ENCODE measurements at places on chromosomes 2 and 18.

GRCh38 chr18:66210875-66211274, 393.0 kb downstream of the CDH19 start:
- no peak for DNase-seq

DNA sequence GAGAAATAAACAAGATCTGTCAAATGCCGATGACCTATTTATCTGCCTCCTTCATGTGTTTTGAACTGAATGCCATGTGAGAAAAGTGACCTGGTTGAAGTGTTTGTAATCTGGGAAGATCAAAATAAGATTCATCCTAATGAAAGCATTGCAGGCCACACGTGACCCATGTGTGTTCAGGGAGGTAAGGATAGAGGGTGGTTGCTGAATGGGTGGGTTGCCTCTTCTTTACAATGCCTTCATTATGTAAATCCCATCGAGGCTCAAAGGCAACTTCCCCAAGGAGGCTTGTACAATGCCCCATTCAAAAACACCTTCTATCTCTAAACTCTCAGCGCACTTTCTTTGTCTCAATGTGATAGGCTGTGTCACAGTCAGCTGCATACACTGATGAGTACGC, 273.1 kb downstream of the LRATD1 start:
- DNase-seq = no peak

- DNase-seq = no peak
Measured at GRCh38 chr2:105442056-105442455, 43.2 kb upstream of the FHL2 start.

DNA sequence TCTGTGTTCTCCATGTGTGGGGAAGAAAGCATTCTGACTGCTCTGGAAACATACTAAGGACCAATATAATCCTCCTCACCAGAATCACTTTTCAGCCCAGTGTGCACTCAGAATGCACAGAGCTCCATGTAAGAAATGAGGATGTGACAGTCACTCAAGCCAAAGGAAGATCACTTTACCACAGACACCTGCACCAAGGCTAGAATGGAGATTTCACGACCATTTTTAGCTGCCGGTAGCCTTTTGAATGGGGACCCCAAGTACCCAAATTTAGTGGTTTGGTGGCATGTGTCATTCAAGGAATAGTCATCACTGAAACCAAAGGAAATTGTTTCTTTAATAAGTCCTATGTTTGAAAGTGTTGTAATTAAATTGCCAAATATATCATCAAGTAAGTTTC, 613.2 kb upstream of the ACVR2A start:
- no peak for DNase-seq

GRCh38 chr2:199364153-199364552, 93.6 kb downstream of the SATB2 start:
- no peak for DNase-seq

DNA sequence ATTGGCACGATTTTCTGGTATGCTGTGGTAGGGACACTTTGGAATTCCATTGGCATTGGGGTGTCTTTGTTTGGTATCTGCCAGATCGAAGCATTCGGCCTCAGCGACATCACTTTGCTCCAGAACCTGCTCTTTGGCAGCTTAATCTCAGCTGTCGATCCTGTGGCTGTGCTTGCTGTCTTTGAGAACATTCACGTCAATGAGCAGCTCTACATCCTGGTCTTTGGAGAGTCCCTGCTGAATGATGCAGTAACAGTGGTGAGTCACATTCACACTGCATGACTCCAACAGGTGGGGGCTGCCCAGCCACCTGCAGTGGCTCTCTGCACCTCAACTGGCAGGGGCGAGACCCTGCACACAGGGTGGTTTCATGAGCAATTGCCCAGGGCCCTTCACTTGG, 38.4 kb downstream of the SLC9A2 start:
- DNase-seq = no peak

- DNase-seq = no peak
Measured at GRCh38 chr2:62410926-62411456, 95.0 kb downstream of the TMEM17 start.

- no peak for DNase-seq
Measured at GRCh38 chr2:237980087-237980486, 13.3 kb downstream of the UBE2F start.

DNA sequence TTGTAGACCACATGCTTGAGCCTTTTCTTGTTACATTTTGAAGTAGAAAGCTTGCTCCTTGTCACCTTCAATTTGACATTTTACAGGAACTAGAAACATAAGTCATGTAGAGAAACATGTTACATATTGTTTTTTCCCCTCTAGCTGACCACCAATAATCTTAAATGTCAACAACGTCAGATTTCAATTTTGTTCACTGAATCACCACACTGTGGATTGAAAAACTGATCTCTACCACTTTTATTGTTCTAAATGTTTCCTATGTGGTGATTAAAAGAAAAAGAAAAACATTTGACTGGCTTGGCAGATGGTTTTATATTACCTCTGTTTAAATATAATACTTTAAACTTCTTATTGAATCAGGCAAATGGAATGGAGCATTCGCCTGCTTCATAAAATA, 87.7 kb downstream of the DSEL start:
- DNase-seq = no peak

GRCh38 chr2:163768881-163769695, 33.3 kb upstream of the FIGN start:
- no peak for DNase-seq

DNA sequence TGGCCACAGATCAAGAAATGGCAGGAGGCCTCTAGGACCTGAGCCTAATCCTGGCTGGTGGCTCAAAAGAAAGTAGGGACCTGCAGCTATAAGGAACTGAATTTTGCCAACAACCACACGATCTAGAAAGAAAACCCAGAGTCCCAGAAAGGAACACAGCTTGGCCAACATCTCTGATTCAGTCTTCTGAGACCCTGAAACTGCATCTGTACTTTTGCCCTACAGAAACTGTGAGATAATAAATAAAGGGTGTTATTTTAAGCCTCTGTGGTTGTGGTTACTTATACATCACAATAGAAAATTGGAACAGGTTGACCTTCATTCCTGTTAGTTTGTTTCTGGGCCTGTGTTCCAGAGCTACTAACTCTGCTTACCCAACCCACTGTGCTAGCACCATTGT, 356.8 kb upstream of the ST6GAL2 start:
- DNase-seq = no peak

GRCh38 chr2:203453858-203454451, 81.1 kb downstream of the RAPH1 start:
- DNase-seq = peak; percentile 58

DNA sequence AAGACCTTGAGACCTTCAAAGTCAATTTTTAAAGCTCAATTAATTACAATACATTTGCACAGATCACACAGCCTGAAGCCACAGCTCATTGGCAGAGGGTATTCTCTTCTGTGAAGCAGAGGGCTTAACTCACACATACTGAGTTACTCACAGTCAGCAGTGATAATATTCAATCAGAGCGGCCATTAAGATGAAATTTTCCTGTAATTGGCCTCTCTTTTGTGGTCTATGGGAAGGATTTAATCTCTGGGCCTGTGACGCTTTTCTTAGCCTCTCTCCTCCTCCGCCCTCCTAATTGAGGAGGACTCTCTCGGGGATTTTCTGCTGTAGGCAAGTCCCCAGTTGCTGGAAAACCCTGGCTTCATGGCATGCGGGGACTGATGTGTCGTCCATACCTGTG, 12.3 kb upstream of the LDLRAD4 start:
- DNase-seq = no peak

- DNase-seq = no peak
Measured at GRCh38 chr2:16726147-16726546, 60.5 kb upstream of the CYRIA start.

DNA sequence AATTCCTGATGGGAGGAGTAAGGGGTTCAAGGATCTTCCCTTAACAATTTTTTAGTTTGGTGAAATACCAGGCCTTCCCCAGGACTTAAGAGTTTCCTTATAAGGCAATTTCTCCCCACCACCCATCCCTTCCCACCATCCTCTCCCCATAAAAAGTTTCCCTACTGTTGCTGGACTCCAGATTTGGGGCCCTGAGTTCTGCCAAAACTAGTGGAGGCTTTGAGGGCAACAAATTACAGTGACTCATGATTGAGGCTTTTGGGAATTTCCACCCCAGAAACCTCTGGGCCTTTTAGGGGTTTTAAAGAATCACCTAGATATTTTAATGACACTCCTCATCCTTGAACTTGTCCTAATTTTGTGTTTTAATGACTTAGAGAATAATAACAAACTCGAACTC, 14.3 kb upstream of the EN1 start:
- no peak for DNase-seq

DNA sequence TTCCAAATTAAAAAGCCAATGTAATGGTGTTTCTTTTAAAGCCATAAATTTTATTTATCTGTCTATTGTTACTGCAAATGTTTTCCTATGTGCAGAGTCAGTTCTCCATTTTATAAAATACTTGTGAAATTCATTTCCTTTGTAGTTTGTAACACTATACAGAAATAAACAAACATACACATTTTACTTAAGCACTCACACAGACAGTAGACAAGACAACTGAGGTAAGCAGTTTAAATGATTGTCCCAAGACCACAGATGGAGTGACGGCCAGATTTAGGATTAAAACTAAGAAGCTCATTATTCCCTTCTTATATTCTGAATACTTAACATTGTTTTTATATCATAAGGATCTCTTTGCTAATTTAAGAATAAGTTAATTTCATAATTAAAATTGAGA, 100.9 kb downstream of the BAZ2B start:
- DNase-seq = no peak

DNA sequence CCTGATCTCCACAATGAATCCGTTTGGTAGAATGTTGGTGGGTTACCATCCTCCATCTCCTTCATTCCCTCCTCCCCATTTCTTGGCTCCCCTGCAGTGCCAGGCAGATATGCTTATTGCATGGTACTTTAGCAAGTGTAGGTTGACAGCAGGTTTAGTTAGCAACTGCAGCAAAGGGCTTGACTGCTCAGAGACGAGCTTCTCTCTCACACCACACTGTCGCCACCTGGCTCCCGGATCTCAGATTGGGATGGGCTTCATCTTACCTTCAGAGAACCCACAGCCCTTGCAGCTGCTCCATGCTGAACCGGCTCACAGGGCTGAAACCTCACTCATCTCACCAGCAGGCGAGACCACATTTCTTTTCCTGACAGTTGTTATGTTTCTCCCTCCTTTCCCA, 88.8 kb downstream of the VWA3B start:
- no peak for DNase-seq

- DNase-seq = no peak
Measured at GRCh38 chr2:174765576-174765975, 1.3 kb upstream of the CHRNA1 start.

DNA sequence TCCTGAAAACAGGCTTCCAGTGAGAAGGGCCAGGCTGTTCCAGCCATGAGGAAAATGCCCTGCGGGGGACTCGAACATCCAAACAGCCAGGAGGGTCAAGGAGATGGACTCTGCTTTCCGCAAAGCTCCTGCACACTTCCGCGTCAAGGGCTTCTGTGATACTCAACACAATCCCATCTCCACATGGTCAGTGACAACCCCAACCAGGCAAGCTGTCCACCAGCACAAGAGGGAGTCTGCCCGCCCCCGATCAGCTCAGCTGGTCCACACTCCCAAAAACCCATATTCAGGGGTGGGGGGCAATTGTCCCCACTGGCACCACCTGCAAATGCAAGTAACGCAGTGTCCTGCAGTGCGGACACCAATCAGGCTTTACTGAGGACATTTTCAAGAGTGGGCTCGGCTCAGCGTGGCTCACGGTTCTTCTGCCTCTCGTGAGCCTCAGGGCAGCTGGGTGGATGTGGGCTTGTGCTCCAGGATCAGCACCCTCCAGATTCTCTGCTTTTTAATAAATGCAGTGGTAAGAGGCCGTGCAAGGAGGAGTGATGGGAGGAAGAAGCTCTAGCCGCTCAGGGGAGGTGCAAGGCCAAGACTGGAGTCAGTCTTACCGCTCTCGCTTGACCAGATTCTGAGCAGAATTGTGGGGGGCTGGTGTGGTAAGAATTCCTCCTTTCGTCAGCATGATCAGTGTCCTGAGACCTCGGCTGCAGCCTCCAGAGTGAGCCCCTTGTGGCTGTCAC, 19.5 kb upstream of the CIDEA start:
- no peak for DNase-seq

- DNase-seq = no peak
Measured at GRCh38 chr2:240912878-240913809, 7.0 kb downstream of the CROCC2 start.

GRCh38 chr2:43019025-43019367, 207.4 kb downstream of the ZFP36L2 start:
- no peak for DNase-seq

GRCh38 chr2:10038716-10039115, 4.6 kb upstream of the KLF11 start:
- no peak for DNase-seq

DNA sequence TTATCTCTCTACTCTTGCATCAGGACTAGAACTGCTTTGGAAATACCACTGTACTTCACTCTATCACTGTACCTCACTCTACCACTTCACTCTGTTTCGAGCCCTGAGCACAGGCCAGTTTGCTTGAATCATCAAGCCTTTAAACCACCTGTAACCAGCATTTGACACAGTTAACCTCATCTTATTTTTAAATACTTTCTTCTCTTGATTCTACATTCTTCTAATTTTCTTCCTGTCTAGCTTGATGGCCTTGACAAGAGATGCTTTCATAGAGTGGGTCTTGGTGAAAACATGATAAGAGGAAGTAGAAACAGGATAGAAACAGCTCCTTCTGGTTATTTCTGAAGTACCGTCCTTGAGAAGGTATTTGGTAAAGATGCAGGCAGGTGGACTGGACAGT, 78.1 kb downstream of the SPIRE1 start:
- DNase-seq = no peak

GRCh38 chr2:178990533-178991241, 59.2 kb downstream of the CCDC141 start:
- DNase-seq = no peak

DNA sequence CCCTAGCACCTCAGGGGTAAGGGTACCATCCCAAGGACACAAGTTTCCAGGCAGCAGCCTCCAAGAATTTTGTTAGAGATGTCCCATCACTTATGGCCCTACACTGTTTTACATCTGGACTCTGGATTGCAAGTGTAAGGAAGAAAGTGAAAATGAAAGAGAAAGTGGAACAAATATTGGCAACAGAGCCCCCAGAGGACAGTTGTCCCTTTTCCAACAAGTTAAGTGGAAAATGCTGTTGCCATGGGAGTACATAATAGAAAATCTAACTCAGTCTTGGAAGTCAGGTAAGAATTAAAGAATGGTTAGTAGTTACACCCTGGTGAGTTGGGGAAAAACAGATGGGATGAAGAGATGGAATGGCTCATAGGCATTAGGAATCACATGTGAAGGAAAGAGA, 50.6 kb downstream of the TTC21B start:
- no peak for DNase-seq

DNA sequence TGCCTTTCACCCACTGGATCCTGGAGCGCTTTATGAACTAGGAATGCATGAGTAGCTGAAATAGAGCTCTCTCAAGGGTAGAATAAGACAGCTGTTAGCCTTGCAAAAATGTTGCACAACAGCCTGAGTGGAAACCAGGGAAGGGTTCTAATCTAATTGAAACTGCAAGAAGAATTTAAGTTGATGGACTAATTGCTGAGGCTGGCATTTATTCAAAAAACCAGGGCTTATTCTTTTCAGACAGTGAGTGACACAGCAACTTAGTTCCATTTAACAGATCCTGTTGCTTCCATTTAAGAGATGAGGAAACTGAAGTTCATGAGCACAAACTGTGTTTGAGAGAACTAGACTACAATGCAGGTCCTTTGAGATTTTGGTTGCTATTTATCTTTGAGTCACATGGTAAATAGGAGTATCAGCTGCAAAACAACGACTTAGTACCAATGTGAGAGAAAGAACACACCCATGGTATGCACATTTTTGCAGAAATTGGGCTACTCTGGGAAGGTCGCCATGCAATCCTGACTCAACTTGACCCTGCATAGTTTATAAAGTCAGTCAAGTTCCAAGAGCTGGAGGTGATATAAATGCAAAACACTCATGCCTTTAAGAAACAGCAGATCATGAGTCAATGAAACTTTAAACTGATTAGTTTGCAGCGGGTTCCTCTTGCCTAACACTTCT, 76.4 kb upstream of the PARD3B start:
- no peak for DNase-seq
